ENCODE measurements at places on chromosomes 7 and 10.

DNA sequence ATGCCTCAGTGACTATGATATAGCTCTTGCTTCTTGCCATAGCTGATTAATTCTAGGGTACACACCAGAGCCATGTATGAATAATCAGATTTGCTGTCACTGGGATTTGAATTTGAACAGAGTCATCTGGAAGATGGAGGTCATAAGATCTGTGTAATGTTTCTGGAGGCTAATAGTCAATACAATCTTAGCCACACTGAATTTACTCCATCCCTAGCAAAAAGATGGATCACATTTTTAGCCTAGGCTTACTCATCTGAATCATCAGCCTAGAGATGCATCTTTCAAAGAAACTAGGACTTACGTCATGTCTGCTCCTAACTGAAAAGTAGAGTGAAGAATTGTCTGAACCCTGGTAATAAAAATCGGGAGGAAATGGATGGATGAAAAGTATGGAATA, 142.3 kb upstream of the ZNF804B start:
- DNase-seq: no peak

DNA sequence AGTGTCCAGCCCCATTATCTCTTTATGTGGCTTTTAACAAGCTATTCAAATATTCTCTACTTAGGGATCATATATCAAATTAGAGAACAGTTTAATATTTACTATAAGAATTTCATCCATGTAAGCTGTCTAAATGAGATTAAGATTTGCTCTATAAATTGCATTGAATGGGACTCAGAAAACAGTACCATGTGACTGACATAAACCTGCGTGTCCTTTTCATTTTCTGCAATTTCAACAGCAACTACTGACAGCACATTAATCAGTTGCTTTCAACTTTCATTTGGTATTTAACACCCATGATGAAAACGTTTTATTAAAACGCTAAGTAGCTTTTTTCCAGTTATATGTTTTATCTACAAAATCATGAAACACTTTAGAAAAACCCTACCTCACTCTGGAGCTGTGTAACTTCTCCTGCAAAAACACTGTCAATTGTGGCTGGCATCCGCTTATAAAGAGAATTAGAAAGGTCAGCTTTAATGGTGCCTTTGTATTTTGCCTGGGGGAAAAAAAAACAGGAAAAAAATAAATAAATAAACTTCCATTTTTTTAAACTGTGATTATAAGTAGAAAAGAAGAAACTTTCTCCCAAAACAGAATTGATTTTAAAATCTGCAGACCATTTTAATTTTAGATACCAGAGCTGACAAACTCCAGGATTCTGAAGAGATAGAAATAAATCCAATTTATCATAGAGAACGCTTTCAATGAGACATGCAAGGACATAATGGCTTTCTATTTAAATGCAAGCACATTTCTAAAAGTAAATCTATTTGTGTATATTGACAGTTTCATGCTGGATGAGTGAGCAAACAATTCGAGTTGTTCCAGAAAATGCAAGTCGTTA, 9.2 kb downstream of the NEBL start:
- DNase-seq: no peak

DNA sequence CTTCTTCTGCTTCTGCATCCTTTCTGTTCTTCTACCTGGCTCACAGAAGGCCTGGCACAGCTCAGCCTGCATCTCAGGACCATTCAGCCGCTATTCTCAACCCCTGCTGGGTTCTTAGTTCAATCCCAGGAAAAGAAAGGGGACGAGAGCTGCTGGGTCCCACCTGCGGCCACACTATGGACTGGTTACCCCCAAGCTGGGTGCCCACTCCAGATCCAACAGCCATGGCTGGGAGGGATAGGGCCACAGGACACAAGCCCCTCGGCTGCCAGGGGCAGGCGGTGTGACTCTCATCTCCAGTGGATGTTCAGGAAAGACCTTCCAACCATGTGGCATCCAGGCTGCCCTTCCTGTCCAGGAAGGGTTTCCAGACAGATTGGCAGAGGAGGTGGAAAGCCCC, 97.6 kb upstream of the NMT2 start:
- no peak for DNase-seq

GRCh38 chr7:137454246-137454724, 110.8 kb upstream of the PTN start:
- no peak for DNase-seq

- DNase-seq: no peak
Observed at GRCh38 chr10:42801135-42801534, 18.5 kb downstream of the BMS1 start.

GRCh38 chr7:43058271-43059066, 54.0 kb upstream of the HECW1 start:
- DNase-seq: no peak

DNA sequence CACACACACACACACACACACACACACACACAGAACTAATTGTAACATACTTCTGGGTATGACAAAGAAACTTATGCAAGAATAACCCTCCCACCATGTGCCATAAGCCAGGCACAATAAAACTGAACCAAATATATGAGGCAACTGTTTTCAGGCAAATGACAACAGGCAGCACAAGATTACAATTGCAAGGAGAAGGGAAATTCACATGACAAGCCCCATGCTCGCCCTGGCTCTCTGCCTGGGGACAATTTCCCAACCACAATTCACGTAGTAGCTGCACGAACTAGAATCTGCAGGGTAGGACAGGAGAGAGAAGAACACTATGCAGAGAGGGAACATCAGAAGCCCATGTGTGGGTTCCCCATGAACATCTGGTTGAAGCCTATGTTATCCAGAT, 143.3 kb downstream of the CALN1 start:
- no peak for DNase-seq

DNA sequence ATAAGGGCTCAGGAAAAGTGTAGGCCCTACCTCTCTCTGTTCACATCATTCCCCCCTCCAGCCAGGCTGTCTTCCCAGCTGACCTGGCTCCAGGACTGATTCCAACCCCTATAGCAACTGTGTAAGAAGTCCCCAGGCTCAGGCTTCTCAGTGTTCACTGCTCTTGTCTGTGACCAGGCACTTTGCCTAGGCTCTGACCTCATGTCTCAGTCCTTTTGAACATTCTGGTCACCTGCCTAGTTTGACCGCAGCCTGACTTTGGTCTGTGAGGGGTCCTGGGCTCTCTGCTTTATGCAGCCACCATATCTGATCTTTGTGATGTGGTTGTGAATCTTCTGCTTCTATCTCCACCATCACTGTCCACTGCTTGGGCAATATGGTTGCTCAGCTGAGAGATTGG, 24.5 kb downstream of the HIF1AN start:
- no peak for DNase-seq

- no peak for DNase-seq
Observed at GRCh38 chr7:143223784-143224183, 1.9 kb downstream of the TAS2R40 start.

GRCh38 chr7:154874409-154875113, 128.4 kb downstream of the PAXIP1 start:
- DNase-seq: no peak

DNA sequence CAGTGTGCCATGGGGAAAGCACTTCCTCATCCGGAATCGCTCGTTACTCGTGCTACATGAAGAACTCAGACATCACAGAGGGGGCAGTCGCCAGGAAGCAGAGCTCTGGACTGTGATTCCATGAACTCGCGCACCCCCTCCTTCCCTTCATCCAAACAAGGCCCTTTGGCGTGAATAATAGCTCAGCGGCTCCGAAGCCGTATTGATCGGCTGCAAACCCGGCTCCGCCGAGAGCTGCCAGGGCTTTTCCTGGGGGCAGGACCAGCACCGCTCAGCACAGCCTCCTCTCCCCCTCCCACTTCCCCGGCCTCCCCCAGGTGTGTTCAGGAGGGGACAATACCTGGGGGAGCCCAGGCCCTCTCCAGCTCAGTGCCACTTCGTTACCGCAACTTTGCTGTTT, 129.0 kb upstream of the TCF7L2 start:
- no peak for DNase-seq

GRCh38 chr7:71311576-71311975, 179.6 kb downstream of the GALNT17 start:
- DNase-seq: no peak

DNA sequence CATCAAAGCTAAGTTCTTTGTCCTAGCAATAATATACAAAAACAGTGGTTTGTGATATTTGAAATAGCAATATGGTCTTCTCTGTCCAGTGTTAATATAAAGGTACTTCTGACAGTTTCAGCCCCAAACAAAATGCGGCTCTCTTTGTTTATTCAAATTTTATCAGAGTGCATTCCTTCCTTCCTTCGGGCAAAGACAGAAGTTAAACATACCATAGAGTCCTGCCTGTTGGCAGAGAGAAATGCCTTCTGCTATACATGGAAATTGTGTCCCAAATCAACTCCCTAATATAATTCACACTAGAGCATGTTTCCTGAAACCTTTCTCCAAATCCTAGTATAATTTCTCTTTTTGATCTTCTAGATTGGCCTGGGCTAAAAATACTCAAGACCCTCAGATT, 21.2 kb upstream of the ATE1 start:
- no peak for DNase-seq

GRCh38 chr7:55794527-55794926, 68.0 kb downstream of the SEPTIN14 start:
- DNase-seq: no peak

- DNase-seq: no peak
Observed at GRCh38 chr10:43024524-43024923, 52.3 kb upstream of the RET start.

- no peak for DNase-seq
Observed at GRCh38 chr10:113620511-113620910, 43.3 kb downstream of the NRAP start.

GRCh38 chr10:99341860-99342490, 12.8 kb downstream of the CNNM1 start:
- DNase-seq: no peak

DNA sequence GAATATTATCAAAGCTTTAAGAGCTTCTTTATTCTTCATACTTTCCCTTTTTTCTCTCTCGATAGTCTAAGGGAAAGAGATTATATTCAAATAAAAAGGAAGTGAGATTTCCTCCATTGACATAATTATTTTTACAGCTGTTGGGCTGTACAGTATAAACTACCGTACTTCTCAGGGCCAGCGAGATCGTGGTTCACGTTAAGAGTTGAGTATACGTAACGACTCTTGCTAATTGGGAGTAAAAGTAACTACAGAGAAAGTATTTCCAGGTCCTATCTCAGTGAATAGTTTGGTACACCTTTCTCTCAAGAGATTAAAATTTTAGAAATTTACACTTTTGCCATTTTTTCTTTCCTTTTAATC, 57.8 kb downstream of the INPP5F start:
- no peak for DNase-seq

GRCh38 chr7:95781961-95782586, 9.7 kb downstream of the DYNC1I1 start:
- no peak for DNase-seq

GRCh38 chr7:41107330-41107937, 595.5 kb downstream of the INHBA start:
- no peak for DNase-seq

DNA sequence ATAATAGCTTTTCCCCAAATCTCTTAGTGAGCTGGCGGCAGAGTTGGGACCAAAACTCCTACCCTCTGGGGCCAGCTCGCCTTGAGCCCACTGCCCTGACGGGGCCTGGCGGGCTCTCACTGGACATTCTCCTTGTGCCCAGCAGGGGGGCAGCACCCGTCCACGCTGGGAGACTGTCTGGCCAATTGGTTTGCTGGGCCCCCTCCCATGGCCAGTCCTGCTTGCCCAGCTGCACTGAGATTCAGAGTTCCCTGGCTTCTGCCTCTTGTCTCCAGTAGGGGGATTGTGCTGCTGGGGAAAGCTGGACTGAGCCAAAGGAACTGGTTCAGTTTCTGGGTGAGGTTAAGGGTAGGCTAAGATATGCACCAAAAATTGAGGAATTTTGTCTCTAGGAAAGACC, 59.8 kb downstream of the RAMP3 start:
- no peak for DNase-seq

DNA sequence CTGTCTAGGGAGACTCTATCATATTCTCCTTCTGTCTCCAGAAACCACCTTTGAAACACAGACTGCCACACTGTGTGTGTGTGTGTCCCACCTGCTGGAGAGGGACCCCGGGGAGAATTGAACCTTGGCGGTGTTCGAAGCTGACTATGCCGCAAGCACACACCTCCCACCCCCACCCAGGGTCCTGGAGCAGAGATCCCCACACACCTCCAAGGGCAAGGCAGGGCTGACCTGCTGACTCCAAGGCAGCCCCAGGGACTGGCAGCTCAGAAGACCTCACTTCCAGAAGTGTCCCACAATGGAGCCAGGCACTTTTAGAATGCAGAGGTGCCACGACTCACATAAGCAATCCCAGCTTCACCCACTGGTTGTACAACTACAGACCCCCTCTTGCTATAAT, 13.1 kb downstream of the DRGX start:
- DNase-seq: no peak

DNA sequence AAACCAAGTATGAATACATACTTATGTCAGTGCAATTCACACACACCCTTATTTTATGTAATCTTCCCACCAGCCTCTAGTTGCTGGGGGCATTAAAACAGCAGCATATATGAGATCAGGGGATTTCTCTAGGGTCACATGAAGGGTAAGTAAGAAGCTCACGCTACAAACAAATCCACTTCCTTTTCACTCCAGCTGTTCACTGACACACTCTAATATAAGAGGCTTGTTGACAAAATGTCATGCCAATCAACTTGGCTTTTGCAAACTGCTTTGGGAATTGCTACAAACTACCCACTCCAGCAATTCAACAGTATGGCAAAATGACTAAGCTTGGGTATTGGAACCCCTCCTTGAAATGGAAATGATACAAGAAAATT, 10.3 kb downstream of the FAM3C start:
- no peak for DNase-seq

DNA sequence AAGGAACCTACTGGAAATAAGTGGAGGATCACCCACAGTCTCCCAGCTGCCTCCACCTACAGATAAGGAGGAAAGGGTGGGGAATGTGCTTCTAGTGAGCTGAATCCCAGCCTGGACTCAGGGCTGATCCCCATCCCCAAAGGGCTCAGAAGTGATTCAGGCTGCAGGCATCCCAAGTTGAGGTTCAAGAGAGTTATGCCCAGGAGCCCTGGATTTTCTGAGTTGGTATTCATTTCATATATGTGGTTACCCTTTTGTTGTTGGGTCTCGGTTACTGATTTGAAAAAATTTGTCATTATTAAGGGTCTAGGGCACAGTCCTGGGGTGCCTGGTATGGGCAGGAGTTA, 30.0 kb upstream of the SRGN start:
- DNase-seq: no peak

- peak; percentile 8 for DNase-seq
Observed at GRCh38 chr7:28626624-28627262, 214.4 kb downstream of the CREB5 start.

DNA sequence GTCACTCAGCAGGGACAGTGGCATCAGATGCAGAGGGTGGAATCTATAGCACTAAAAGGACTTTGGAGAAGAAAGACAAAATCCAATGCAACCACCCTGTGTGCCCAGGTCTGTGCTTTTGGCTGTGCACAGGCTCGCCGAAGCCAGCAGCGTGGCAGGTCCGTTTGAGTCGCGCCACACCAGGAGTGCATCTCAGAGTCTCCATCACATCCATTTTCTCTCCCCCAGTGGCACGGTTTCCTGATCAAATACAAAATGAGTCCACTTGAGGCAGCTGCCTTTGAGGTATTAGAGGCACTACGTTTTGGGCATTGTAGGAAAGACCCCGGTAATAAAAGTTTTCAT, 23.4 kb upstream of the PROSER2 start:
- DNase-seq: no peak

GRCh38 chr7:108120933-108121332, 9.2 kb downstream of the LAMB4 start:
- no peak for DNase-seq

- no peak for DNase-seq
Observed at GRCh38 chr10:68238371-68238770, 6.5 kb upstream of the ATOH7 start.
